Neural crest cell (in vitro differentiated cells): ENCODE measurements at places on chromosomes 4 and X.

GRCh38 chr4:155805016-155805415 lies 46.2 kb downstream of the GUCY1B1 start:
- no peak for DNase-seq

DNA sequence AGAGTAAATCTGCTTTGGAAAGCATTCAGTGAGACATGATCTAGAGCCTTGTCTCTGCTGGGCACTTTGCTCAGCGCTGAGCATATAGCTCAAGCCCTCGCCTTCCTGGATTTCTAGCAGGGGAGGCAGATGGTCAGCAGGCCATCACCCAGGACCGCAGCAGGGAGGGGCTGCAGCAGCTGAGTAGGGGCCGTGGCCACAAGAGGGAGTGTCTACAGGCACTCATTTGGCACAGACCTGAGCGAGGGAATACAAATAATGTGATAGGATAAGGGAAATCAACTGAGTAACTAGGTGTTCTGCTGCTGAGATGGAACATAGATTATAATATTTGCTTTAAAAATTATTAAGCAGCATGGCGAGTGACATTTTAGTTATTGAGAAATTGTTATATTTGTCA lies 30.2 kb downstream of the OFD1 start:
- peak; percentile 38 for DNase-seq

GRCh38 chrX:31679861-31680260 lies 608.0 kb upstream of the FTHL17 start:
- DNase-seq = no peak

DNA sequence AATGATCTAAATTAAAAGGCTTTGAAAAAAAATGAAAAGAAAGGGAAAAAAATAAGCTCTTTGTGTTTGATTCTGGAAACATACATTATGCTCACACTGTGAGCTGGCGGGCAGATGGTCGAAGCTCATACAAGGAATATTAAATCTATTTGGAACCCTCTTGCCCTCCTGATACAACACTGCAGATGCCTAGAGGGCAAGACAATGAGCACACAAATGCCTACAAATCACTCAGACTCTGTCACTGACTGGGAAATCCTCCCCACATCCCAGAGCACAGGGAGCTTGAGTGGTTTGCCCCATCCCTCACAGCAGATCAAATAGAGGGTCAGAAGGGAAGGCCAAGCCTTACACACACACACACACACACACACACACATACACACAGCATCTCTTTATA lies 320.4 kb downstream of the HNRNPD start:
- no peak for DNase-seq

DNA sequence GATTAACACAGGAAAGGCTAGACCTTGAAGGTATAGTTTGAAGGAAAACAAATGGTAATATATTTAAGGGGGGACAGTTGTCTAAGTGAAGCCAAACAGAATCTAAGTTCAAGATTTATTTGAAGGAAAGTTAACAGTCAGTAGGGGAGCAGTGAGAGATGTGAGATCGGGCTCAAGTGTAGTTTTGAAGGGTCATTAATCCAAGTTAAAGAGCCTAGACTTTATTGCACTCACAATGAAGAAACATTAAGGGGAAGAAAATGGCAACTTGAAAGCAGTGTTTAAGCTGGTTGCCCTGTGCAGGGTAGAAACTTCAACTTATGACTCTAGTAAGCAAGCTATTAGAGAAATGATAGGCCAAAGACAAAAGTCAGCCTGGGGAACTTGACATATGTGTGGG lies 1952.2 kb downstream of the PCDH7 start:
- no peak for DNase-seq

DNA sequence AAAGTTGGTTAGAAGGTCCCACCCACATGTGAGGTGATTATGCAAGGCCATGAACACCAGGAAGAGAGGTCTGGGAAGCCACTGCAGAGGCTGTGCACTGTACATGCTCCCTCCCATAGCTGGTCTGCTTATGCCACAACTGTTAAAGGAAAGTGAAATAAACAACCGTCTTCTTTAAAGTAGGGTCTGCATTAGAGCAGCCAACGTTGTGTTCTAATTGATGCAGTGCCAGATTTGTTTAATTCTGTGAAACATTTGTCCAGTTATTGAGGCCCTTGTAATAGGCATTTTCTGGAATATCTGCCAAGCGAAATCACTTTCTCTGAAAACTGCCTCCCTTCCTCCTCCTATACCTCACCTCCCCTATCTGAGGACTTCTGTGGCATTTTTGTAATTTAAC lies 224.0 kb upstream of the LNX1 start:
- no peak for DNase-seq

DNA sequence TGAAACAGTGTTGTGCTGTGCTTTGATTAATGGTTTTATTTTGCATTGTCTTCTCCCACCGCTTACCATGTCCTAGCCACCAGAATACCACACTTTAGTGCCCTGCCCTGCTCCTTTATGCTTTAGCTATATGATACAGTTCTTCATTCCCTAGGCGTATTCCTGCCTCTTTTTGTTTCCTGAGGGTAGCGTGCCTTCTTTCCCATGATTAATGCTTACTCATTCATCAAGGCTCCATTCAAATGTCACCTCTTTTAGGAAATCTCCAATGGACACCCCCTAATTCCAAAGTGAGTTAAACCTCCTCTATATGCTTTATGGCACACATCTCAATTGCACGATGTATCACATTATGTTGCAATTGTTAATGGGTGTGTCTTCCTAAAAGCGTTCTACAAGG lies 46.3 kb downstream of the SPANXD start:
- DNase-seq = no peak

GRCh38 chr4:130699004-130699403 lies 1603.1 kb downstream of the C4orf33 start:
- DNase-seq = no peak

- no peak for DNase-seq
These were observed 7.3 kb downstream of the TREX2 start for GRCh38 chrX:153438532-153438931.

GRCh38 chrX:119763181-119763580 lies 4.8 kb downstream of the SOWAHD start:
- DNase-seq = no peak

GRCh38 chr4:112053825-112054350 lies 91.4 kb upstream of the FAM241A start:
- DNase-seq = no peak

GRCh38 chr4:21012851-21013331 lies 312.6 kb downstream of the PACRGL start:
- no peak for DNase-seq

GRCh38 chr4:79266136-79266535 lies 59.7 kb downstream of the NAA11 start:
- no peak for DNase-seq

DNA sequence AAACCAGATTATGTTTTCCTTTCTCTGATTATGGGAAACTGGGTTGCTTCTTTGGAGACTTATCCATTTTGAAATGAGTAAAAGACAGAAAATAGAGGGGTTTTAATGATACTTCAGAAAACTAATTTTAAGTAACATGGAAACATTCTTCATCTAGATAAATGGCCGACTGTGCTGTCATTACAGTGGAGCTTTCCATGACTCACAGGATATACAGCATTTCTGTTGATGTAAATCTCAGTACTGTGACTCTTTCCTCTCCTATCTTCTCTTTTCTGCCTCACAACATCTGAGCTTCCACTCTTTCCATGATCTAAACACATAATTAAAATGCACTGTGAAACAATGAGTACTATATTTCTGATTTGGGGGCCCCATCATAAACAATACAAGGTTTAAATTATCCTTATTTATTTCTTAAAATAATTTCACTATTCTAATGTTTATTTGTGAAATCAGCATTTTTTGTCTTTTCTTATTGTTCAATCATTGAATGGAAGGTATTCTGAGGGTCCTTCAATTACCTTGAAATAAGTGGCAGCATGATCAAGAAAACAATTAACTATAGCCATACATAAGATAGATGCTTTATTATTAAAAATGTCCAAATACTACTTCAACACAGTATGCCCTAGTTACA lies 19.3 kb downstream of the SEC24D start:
- DNase-seq = no peak

GRCh38 chr4:38686682-38687081 lies 22.7 kb downstream of the KLF3 start:
- no peak for DNase-seq
